Skeletal muscle cell (primary cell): ENCODE measurements at places on chromosomes 13 and 19.

GRCh38 chr19:30446850-30447552 lies 74.8 kb downstream of the ZNF536 start:
- DNase-seq, result no peak

DNA sequence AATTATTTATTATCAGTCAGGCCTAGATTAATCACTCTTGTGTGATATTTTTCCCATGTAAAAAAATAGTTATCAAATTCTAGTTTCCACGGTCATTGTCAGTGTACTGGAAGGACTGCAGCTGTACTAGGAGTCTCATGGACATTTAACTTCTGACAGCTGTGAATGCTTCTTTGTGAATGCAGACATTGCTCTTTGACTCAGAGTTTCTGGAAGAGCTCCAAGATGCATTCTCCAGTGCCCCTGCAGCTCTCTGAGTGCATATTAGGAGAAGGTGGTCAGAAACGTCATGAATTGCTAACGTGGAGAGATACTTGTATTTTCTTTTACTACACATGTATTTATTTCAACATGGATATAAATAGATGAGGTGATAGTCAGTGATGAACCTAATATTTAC lies 9.7 kb upstream of the SLITRK5 start:
- DNase-seq, result peak; percentile 84

- DNase-seq, result no peak
Observed at GRCh38 chr13:74743992-74744391, 609.8 kb upstream of the KLF12 start.

DNA sequence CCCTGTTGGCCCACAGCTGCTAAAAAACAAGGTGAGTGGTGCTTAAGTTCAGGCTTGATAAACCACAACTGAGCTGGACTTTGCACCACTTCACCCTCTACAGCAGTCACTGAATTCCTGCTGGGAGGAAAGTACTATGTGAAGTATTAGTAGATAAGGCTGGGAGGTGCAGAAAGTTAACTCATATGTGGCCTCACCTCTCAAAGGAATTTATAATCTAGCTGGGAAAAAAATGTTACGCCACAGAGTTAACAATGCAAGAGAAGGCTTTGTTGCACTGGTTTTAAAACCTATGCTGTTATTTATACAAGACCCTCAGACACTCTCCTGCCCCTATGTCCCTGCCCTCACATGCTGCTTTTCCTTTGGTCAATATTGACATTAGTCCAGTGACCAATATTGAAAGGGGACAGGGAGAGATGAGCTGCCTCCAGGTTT lies 60.9 kb downstream of the LIG4 start:
- DNase-seq, result no peak

DNA sequence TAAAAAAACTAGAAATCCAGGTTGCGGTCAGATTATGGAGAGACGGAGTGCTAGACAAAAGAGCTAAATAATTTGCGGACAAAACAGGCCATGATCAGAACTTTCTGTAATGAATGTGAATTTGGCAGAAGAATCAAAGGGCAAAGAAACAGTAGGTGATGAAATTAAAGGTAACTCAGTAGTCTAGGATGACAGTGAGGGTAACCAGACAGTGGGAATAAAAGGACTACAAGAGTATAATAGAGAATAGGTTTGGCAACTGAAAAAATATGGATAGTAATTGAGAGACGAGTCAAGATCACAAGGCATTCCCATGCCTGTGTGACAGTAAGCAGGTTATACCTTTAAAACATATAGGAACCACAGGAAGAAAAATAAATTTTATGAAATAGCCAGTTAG lies 35.9 kb downstream of the CAB39L start:
- no peak for DNase-seq

GRCh38 chr13:101520672-101521071 lies 68.2 kb downstream of the ITGBL1 start:
- peak; percentile 78 for DNase-seq

- no peak for DNase-seq
Observed at GRCh38 chr19:48551437-48552302, at the start of gene SULT2B1. Gene SULT2B1, plus strand, starts transcription at chr19:48552172. Its CDS starts 81 bp downstream, at chr19:48552253.

- DNase-seq, result no peak
Observed at GRCh38 chr13:36438594-36439483, 6.5 kb downstream of the CCNA1 start.

- peak; percentile 57 for DNase-seq
Observed at GRCh38 chr13:36275190-36276002, 22.2 kb downstream of the CCDC169 start.

DNA sequence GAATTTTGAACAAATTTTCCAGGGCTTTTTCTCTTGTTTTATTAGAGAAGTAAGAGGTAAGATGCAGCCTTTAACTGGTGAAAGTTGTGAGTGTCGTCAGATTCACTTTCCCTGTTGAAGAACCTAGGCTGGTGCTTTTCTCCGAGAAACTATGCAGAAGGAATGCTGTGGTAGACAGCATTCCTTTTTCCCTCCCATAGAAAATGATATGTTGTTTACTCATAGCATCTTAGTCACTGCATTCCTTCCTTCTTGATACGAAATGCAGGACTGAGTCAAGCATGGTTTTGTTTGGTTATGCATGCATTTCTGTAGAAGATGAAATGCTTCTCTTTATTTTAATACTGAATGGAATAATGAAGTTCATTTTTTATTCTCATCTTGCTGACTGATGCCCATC lies 3.4 kb downstream of the ITGBL1 start:
- DNase-seq, result peak; percentile 73

- DNase-seq, result peak; percentile 91
Observed at GRCh38 chr13:99312493-99312883, 5.3 kb upstream of the GPR183 start.

GRCh38 chr13:84136582-84136981 lies 254.3 kb upstream of the SLITRK1 start:
- no peak for DNase-seq

DNA sequence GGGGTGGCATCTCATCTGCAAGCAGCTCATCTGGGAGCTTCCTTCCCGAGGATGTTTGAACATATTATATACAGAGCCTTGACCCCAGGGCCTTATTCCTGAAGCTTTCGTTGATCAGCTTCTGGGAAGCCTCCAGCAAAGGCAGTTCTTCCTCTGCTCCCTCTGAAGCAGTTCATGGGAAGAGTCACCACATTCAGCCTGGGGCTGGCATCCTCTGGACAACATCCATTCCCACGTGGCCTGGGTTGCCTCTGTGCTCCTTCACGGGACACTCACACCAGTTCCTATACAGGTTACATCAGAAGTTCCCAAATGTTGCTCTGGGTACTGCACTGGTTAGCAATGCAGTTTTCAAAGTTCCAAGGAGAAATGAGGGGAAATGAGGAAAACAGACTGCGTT lies 29.6 kb downstream of the COL4A2 start:
- DNase-seq, result no peak

GRCh38 chr13:49113526-49114286 lies 106.4 kb upstream of the MLNR start:
- peak; percentile 53 for DNase-seq

DNA sequence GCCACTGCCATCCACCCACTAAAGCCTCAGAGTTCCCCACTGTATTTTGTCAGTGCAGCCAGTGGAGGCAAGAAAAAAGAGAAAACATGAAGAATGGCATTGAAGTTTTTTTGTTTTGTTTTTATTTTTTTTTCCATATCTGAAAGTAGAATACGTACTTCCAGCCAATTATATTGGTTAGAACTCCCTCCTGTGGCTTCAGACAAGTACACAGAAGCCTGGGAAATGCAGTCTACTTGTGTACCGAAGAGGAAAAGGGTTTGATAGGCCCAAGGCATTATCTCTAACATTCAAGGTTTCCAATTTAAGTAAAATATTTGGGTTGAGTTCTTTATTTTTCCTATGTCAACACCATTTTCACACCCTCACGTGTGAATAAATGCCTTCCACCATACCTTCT lies 696.2 kb upstream of the GPC6 start:
- no peak for DNase-seq

- DNase-seq, result peak; percentile 59
Observed at GRCh38 chr13:51000571-51001260, 91.1 kb downstream of the RNASEH2B start.

DNA sequence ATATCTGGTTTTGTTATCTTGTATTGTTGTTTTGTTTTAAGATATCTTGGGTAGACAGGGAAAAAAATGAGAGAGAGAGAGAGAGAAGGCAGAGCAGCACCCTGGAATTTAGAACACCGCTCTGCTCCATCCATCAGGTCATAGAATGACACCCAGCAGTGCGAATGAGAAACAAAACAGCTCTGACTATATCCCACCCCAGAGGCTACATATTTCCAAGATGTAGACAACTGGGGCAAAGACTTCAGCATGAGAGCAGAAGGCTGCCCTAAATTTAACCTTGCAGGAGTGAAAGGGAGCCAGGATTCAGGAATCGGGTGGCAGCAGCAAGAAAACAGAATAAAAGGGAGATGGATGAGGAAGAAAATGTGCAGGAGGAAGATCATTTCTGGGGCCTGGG lies 46.5 kb downstream of the TNFSF13B start:
- no peak for DNase-seq

GRCh38 chr13:110648146-110648819 lies 32.9 kb downstream of the NAXD start:
- DNase-seq, result no peak

- DNase-seq, result peak; percentile 96
Observed at GRCh38 chr13:28718543-28719226, at the start of gene SLC46A3. Gene SLC46A3, minus strand, starts transcription at chr13:28718970. Its CDS starts 972 bp downstream, at chr13:28717998.

DNA sequence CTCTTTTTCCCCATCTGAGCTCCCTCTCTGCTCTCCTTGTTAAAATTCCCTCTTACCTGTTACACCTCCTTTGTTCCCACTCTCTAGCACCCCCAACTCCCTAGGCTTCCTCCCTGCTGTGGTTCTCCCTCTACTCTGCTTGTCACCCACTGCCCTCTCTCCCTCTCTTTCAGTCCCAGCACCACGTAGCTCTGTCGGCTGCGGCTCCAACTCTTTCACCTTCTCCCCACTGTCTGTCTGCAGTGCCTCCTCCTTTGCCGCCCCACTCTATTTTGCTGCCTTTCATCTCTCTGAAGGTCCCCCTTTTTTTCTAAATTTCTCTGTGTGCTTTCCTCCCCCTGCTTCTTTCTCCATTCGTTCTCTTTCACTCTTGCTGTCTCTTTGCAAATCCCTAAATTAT lies 1.1 kb downstream of the ZNF836 start:
- DNase-seq, result no peak

- DNase-seq, result no peak
Observed at GRCh38 chr13:90477216-90477615, 870.3 kb upstream of the MIR17HG start.

DNA sequence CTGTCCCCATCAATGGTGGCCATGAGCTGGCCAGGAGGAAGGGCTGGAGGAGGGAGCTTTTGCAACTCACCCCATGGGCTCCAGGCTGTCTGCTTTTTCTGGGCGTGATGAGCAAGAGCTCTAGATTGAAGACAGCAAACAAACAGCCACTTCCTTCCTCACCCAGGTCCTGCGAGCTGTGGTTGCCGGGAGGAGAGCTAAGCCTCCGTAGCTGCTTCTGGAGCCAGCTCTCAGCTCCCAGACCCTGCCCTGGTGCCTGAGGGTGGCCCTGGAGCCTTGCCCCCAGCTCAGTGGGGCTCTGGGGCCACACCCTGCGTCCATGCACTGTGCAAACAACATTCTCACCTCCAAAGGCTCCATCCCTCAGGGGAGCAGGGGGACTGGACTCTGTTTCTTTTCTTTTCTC lies 6.2 kb downstream of the MYO1F start:
- DNase-seq, result no peak

- no peak for DNase-seq
Observed at GRCh38 chr19:3113100-3114017, 19.2 kb downstream of the GNA11 start.

DNA sequence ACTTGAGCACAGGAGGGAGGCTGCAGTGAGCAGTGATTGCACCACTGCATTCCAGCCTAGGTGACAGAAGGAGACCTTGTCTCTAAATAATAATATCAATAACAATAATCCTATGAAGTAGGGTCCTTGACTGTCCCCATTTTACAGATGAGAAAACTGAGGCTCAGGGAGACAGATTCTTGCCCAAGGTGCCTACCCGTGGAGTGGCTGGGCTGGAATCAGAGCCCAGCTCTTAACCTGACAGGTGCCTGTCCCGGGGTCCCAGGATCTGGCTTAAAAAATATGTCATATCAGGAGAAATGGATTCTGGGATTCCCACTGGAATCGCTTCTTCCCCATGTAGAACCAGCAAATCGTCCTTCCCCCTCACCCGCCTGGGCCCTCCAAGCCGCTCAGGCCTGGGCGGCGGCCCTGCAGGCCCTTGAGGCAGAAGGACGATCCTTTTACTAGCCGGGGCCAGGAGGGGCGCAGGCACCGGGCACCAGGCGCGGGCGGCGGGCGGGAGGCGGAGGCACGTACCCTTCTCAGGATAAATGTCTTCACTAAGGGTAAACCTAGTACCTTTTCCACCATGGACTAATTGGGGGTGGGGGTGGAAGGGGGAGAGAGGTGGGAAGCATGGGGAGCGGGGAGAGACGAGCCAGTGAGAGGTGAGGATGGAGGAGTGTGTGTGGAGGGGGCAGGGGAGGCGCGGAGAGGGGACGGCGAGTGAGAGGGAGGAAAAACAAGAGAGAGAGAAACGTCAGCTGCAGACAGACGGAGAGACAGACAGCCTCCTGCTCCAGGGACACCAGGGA lies 60.6 kb downstream of the COLGALT1 start:
- no peak for DNase-seq

- no peak for DNase-seq
Observed at GRCh38 chr13:39226359-39226758, 188.1 kb downstream of the NHLRC3 start.

GRCh38 chr13:113931841-113932459 lies 41.9 kb downstream of the C13orf46 start:
- DNase-seq, result no peak

DNA sequence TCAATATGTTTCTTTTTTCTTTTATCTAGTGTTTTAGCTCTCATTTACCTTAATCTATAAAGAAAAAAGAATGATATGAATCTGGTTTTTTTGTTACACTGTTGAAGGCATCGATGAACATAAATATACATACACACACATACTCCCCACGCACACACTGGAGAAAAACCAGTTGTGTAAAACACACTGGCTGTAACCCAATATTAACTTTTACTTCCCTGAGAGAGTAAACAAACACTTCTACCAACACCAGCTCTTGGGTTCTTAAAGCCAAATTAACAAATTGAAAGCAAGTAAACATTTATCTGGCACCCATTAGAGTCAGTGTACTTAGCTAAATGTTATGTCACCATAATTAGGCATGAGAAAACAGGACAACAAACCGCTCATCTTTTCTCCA lies 145.7 kb downstream of the ABCC4 start:
- DNase-seq, result no peak

GRCh38 chr19:35307931-35308330 lies 16.0 kb downstream of the MAG start:
- DNase-seq, result no peak

GRCh38 chr13:77521194-77521593 lies 14.3 kb upstream of the SCEL start:
- no peak for DNase-seq

DNA sequence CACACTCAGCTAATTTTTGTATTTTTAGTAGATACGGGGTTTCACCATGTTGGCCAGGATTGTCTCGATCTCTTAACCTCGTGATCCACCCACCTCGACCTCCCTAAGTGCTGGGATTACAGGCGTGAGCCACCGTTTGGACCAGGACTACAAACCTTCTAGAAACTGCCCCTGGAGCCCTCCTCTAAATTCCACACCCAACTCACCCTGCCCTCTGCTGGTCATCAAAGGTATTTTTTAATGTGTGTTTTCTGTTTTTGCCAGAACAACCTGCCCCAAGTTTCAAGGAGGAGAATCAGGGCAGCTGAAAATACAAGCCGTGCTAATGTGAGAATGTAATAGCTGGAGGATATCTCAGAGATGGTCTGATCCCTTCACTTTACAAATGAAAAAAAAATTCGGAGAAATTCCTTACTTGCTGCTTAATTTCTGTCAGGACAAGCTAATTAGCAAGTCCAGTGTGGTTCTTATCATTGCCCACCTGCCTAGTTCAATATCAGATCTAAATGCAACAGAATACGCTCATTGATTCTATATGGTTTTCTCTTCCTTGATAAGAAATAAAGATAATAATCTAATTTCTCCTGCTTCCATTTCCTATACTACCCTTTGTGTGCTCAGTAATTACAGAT lies 4.1 kb downstream of the ATP8A2 start:
- DNase-seq, result no peak
